ENCODE measurements at places on chromosomes 4 and X. TPM values are rescaled to one million over a fixed set of nuclear protein-coding genes. Genes with fewer than 3 reads are reported as not detected.

DNA sequence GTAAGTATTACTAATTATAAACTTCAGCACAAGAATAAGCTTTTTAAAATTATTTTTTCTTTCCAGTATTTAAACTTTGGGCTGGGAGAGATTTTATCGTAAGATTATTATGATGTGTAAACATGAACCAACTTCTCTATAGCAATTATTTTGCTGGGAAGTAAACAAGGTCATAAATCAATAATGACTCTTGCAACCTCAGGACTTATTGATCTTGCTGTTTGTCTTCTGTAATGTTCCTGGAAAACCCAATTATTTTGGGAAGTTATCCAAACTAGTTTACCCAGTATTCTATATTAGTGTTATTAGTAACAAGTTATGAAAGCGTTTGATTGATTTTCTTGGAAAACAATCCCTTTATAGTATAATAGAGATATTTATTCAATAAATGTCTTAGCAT is 174.9 kb downstream of the PPP1R2C start:
- DNase-seq: no peak

GRCh38 chr4:140187316-140187695 is 33.3 kb upstream of the MAML3 start:
- no peak for DNase-seq

LRCH2 gene
- 1.5 TPM for total RNA-seq

DNA sequence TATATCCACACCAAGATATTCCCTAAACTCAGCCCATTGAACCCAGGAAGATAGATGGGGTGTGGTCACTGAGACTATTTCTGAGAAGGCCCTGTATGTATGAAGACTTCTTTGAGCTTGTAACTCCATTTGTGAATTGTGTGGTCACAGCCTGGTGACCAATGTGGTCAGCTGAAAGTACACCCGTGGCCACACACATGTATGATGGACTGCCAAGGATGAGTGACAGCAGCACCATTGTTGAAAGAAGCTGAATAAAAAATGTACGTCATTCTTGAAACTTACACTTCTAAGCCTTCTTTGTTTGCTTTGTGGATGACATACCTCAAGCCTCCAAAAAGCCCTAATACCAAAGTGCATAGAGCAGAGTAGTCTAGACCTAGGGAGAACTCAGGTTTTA is 581.4 kb downstream of the RAB28 start:
- DNase-seq: no peak

- no peak for DNase-seq
These were observed 245.4 kb downstream of the DCLK2 start for GRCh38 chr4:150323406-150324325.

- DNase-seq: no peak
These were observed at the start of gene LRRC66 for GRCh38 chr4:52019936-52020657. Gene LRRC66 (minus strand): TSS chr4:52020363. CDS start chr4:52017613, 2,750 bp downstream.

DNA sequence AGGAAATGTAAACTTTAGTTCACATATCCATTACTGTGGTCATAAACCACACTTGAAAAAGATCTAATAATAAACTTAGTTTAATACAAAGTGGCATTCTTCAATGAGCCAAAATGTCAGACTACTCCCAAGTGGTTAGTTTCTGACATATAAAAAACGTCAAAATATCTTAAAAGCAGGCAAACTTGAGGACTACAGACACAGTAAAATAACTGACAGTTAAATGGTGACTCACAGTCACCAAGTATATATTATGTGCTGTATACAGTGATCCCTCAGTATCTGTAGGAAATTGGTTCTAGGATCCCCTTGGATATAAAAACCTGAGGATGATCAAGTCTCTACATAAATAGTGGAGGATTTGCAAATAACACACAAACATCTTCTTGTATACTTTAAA is 11.6 kb upstream of the CORIN start:
- no peak for DNase-seq

GRCh38 chrX:151825007-151825406 is 87.7 kb upstream of the MAGEA4 start:
- no peak for DNase-seq

GLOD5 gene
- not detected for total RNA-seq

NOX1 gene
- total RNA-seq: not detected

DCAF4L1 gene
- total RNA-seq: 0.23 TPM

GRCh38 chr4:111775556-111776297 is 369.5 kb upstream of the FAM241A start:
- DNase-seq: no peak

GRCh38 chrX:134933911-134934310 is 56.9 kb upstream of the SMIM10 start:
- peak; percentile 23 for DNase-seq

- no peak for DNase-seq
These were observed 54.3 kb upstream of the PUDP start for GRCh38 chrX:7202206-7202605.

DNA sequence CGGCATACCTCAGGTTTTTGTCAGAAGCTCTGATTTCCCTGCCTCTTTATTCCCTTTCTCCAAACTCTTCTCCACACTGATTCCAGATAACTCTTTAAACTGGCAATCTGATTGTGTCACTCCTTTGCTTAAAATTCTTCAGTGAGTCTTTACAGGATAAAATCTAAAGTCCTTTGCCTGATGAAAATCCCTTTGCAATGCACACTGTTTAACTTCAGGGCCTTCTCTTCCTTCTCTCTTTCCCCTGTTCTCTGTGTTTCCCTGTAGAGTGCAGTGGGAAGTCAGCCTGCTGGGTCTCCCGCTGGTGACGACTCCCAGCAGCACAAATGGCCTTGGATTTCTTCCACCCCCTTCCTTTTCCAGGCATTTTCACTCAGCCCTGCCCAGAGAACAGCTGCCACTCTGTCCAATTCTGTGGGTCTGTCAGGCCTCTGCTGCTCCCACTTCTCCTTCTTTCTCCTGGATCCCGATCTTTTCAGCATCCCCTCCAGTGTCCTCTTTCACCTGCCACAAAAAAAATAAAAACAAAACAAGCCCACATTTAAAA is 189.9 kb upstream of the NWD2 start:
- no peak for DNase-seq

GRCh38 chr4:166045457-166045856 is 172.4 kb downstream of the TLL1 start:
- DNase-seq: no peak

DNA sequence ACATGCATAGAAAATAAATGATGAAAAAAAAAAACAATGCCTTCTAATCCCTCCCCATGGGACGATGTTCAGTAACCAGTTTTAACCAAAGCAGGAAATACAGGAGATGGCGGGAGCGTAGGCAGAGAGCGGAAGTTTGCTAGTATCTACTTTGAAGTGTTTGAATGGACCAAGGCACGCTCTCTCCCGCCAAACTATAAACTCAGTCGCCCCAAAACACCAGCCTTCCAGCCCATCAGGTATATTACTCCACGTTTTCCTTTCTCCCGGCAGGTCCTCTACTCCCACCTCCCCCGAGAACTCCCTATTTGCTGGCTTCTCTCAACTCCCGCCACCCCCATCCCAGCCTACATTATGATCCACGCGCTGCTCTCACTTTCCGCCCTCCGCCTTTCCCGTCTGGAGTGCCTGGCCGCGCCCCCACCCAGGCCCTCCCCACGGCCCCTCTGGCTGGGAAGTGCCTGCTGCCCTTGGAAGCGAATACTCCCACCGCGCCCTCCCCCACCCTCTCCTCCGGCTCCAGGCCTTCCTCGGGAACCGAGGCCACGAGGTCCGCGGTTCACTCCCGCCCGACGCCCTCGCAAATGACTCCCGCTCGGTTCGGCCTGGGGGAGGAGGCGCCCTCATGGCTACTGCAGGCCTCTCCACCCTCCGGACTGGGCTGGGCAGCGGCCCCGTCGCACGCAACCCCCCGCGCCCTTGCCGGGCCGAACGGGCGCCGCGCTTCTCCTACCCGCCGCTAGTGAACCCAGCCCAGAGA is 723 bp downstream of the DHX15 start:
- peak; percentile 59 for DNase-seq

GRCh38 chr4:71230271-71231128 is 108.3 kb upstream of the SLC4A4 start:
- DNase-seq: no peak

CORIN gene
- total RNA-seq: 13.0 TPM

GRCh38 chr4:90099812-90100211 is 27.4 kb upstream of the CCSER1 start:
- no peak for DNase-seq

- DNase-seq: no peak
These were observed 205.7 kb upstream of the MAOA start for GRCh38 chrX:43450355-43450754.
